ENCODE measurements at places on chromosomes 13 and 19. TPM values are rescaled to one million over a fixed set of nuclear protein-coding genes. Genes with fewer than 3 reads are reported as not detected.
A peak's percentile ranks its signal among the peaks of the same experiment; 100 is the strongest.

- no peak for DNase-seq
Measured at GRCh38 chr13:73303851-73304250, 245.0 kb downstream of the KLF5 start.

DNA sequence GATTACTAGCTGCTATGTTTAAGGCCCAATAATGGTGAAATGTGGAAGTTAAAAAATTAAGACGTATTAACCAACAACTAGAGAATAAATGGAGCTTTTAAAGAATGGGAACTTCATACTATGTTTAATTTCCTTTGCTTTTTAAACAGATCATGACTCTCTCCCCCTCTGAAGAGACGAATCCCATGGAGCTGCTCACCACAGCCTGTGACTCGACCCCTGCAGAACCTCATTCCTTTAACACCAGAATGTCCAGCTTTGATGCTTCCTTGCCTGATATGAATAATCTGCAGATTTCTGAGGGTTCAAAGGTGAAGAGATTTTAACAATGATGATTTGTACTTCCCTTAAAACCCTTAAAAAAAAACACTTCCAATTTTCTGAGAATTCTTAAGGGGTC lies 53.0 kb downstream of the ZAR1L start:
- DNase-seq = no peak

- DNase-seq = no peak
Measured at GRCh38 chr13:105513448-105513847, 1022.0 kb downstream of the EFNB2 start.

- DNase-seq = no peak
Measured at GRCh38 chr13:46405457-46405856, 18.4 kb upstream of the RUBCNL start.

GRCh38 chr13:20803180-20803965 lies 29.6 kb upstream of the EEF1AKMT1 start:
- DNase-seq = no peak

DNA sequence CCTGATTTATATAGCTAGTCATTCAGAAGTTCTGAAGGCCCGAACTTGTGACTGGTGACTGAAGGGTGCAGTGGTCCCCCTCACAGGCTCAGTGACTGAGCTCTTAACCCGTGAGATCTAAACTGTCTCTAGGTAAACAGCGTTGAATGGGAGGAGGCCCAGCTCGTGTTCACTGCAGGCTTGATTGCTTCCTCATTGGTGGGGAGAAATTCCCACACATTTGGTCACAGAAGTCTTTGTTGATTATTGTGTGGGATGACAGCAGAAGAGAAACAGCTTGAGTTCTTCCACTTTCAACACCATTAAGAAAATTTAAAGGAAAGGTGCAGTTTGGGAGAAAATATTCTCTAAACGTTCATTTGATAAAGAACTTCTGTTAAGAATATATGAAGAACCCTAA lies 1178.0 kb downstream of the UQCRFS1 start:
- no peak for DNase-seq

GRCh38 chr13:49587311-49587847 lies 2.0 kb upstream of the RCBTB1 start:
- DNase-seq = no peak

GRCh38 chr19:13965926-13966683 lies 13.8 kb downstream of the DCAF15 start:
- no peak for DNase-seq

- DNase-seq = no peak
Measured at GRCh38 chr19:5440299-5440698, 14.9 kb upstream of the ZNRF4 start.

- DNase-seq = no peak
Measured at GRCh38 chr13:23356368-23356767, 77.1 kb downstream of the SACS start.

- DNase-seq = no peak
Measured at GRCh38 chr13:42048342-42048683, at the start of gene DGKH. DGKH (plus strand) TSS chr13:42048648; CDS start chr13:42048774, 126 bp downstream.

DNA sequence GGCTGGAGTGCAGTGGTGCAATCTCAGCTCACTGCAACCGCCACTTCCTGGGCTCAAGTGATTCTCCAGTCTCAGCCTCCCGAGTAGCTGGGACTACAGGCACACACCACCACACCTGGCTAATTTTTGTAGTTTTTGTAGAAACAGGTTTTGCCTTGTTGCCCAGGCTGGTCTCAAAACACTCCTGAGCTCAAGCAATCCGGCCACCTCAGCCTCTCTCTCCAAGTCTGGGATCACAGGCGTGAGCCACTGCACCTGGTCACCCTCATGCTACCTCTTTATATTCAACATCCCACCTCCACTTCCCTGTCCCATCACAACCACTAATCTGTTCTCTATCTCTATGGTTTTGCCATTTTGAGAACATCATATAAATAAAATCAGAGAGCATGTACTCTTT lies 155.7 kb downstream of the PTPRS start:
- no peak for DNase-seq

DNA sequence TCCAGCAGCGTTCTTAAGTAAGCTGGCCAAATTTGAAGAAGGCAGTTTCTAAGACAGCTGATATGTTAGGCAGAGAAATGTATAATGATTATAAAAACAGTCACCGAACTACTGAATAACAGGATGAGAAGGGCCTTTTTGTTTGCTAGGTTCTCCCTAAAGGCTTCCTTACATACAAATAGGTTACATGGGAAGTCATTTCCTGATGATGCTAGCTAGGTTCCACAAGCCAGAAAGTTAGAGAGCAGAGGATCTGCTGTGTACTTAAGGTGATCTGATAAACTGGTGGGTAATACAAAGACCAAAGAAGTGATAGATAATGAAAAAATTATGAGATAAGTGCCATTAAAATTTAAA lies 139.7 kb downstream of the VWA8 start:
- DNase-seq = no peak

DNA sequence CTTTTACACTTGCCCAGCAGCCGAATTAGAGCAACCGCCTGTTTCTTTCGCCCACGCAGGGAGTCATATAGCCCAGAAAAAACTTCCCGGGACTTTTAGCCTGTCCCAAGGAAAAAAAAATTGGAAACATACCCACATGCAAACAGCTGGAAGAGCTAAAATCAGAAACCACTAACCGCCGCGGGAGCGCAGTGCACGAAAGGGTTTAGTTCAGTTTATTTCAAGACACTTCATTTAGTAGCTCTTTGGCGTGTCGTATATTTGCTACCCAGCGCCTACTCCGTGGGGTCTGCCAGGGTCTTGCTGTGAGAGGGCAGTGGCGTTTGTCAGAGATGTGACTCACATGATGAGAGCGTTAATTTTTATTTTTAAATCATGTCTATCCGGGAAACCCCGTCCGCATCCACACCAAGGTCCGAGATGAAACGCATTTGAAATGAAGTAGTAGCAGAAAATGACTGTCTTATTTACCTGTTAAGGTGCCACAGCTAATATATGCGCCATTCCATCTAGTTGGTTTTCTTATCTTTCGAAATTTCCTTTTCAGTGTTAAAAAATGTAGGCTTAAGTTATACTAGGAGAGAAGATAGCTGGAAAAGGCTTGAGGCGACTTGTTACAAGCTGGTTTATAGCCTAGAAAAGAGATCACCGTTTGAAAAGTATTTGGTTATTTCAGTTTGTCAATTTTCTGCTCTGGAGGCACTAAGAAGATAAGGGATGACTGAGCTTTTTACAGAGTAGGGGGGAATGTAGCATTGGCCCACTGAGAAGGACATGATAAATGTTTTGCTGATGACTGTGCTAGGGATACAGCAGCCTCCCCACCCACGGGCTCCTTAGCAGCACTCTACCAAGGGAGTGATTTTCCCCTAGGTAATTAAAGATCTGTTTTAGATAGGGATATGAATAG lies 1.7 kb downstream of the KLF5 start:
- DNase-seq = peak; percentile 70

DNA sequence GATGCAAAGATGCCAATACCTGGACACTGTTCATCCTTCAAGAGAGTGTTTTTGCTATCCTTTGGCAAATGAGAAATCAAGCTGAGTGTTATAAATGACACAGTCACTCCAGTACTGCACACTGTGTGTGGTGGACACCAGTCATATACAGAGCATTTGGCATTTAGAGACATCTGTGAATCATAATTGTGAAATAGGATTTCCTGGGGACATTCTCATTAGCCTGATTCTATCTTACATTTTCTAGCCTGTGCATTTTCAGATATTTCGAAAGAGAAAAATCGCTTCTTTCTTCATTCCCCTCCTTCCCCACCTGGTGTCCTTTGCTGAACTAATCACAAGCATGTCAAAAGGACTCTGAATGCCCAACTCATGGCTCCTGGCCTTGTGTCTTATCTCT lies 781.0 kb upstream of the ARGLU1 start:
- DNase-seq = no peak

GRCh38 chr13:74110053-74110452 lies 24.2 kb downstream of the KLF12 start:
- DNase-seq = peak; percentile 25

ACER1 gene
- 0.04 TPM for polyA plus RNA-seq

KLF1 gene
- polyA plus RNA-seq = 0.79 TPM

TEX26 gene
- 0.12 TPM for polyA plus RNA-seq

IRF2BP1 gene
- polyA plus RNA-seq = 21.1 TPM

EBPL gene
- 43.1 TPM for polyA plus RNA-seq

NUDT15 gene
- 19.2 TPM for polyA plus RNA-seq

ZNF564 gene
- polyA plus RNA-seq = 12.3 TPM

CHAMP1 gene
- 23.0 TPM for polyA plus RNA-seq

NLRP9 gene
- polyA plus RNA-seq = not detected

MYH14 gene
- 221 TPM for polyA plus RNA-seq
